Activated naive CD8-positive, alpha-beta T cell treated with anti-CD3 and anti-CD28 coated beads for 36 hours (primary cell): ENCODE measurements at places on chromosomes 4 and X. TPM values are rescaled to one million over a fixed set of nuclear protein-coding genes. Genes with fewer than 3 reads are reported as not detected.
A peak's percentile ranks its signal among the peaks of the same experiment; 100 is the strongest.

TGIF2LX gene
- total RNA-seq: not detected

NEXMIF gene
- total RNA-seq: 1.1 TPM

DNA sequence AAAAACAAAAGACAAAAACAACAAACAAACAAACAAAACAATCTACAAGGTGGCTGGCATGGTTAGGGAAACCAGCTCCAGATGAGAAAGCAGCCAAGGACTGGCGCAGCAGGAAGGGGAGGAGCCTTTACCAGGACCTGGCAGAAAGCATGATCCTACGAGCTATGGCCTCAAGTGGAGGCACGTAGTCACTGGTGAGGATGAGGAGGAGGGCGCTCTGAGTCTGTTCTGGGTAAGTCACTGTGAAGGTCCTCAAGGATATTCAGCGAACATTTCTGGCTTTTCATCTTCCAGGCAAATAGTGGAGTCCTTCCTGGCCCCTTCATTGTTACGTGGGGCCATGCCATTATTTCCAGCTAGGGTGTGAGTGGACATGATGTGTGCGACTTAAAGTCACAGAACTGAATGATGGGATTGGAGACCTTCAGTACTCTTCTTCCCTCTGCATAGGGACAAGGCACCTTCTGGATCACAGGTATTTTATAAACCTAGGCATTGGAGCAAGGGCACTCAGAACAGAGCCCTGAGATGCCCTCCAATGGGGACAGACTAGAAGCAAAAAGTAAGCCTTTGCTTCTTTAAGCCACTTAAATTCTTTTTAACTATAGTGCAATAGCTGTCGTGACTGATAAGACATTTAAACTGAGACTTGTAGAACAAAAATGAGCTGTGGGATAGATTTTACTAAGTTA, 771.3 kb downstream of the RAB28 start:
- no peaks in the 10 kb centered on the region for H3K36me3 ChIP-seq
- no peak overlapping the region for H3K4me3 ChIP-seq
- no peak for DNase-seq
- H3K27ac ChIP-seq: no peak overlapping the region
- H3K4me1 ChIP-seq: no peaks in the 10 kb centered on the region

BTC gene
- not detected for total RNA-seq

- H3K4me3 ChIP-seq: peak overlapping the region; percentile 70
- H3K4me1 ChIP-seq: peaks cover 50% of the 10 kb centered on the region
- H3K36me3 ChIP-seq: peaks cover 22% of the 10 kb centered on the region
- H3K27ac ChIP-seq: peak overlapping the region; percentile 86
- H3K27me3 ChIP-seq: no peaks in the 10 kb centered on the region
- peak; percentile 8 for DNase-seq
Observed at GRCh38 chr4:37682701-37683401, 3.3 kb downstream of the RELL1 start.

PHKA1 gene
- total RNA-seq: 10.2 TPM

GRCh38 chrX:25207803-25208475, 192.2 kb upstream of the ARX start:
- no peak overlapping the region for H3K4me3 ChIP-seq
- H3K36me3 ChIP-seq: no peaks in the 10 kb centered on the region
- no peak for DNase-seq
- H3K27me3 ChIP-seq: no peaks in the 10 kb centered on the region

TLR3 gene
- total RNA-seq: not detected

CXCL3 gene
- not detected for total RNA-seq

GAGE12E gene
- not detected for total RNA-seq

DNA sequence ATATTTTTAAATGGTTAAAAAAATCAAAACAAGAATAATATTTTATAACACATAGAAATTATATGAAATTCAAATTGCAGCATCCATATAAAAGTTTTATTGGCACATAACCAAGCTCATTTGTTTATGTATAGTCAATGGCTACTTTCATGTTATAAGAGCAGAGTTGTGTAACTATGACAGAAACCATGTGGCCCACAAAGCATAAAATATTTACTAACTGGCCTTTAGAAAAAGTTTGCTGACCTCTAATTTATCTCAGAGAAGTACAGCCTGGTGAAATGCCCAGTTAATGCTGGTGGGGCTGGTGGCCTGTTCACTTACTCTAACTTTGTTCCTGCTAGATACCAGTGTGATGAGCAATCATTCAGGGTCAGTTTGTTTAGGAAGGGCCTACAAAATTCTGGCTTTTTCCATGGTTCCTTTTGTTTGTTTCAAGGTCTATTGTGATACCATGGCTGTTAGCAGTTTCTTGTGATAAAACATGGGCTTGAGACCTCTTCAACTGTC, 104.6 kb downstream of the PPP1R2C start:
- H3K36me3 ChIP-seq: no peaks in the 10 kb centered on the region
- H3K4me1 ChIP-seq: no peaks in the 10 kb centered on the region
- no peak for DNase-seq
- H3K4me3 ChIP-seq: no peak overlapping the region
- H3K27me3 ChIP-seq: no peaks in the 10 kb centered on the region

HSFX2 gene
- not detected for total RNA-seq

DNA sequence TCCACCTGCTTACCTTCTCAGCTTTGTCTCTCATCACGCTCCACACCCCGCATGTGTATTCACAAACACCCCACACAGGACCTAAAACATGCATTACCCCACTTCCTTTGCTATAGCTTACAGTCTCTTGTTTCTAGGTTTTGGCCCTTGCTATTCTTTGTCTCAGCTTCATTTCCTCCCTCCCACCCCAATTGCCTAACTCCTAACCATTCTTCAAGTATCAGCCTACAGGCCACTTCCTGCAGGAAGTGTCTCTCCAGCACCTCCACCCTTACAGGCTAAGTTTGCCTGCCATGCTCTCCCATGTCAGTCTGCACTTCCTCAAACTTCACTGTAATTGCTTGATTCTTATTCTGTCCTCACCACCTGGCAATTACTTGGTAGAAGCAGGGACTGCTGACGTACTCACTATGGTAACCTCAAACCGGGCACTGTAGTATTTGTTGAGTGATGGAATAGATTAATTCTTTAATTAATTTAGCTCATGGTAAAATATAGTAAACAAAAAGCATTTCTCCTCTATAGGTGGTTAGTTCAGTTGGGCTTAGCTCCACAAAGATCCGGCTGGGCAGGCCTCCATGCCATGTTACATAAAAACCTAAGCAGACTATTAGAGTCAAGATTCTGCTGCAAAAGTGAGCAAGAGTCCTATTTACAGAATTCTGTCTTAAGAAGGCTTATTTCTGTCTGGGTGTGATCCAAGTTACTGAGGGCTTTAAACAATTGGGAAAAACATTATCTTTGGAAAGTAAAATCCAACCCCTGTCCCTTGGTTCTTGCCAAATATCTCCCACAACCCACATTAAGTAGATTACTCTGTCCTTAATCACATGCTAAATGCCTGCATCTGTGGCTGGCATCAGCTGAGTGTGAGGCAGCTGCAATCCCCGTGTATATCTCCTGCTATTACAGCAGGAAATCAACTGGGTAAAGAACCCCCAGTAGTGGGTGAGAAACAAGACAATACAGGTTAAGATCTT, 124.7 kb upstream of the CPEB2 start:
- no peaks in the 10 kb centered on the region for H3K27me3 ChIP-seq
- peaks cover 33% of the 10 kb centered on the region for H3K4me1 ChIP-seq
- peak overlapping the region; percentile 70 for H3K27ac ChIP-seq
- H3K4me3 ChIP-seq: no peak overlapping the region
- H3K36me3 ChIP-seq: peaks cover 12% of the 10 kb centered on the region

GRCh38 chrX:23908219-23909004, 606 bp downstream of the CXorf58 start:
- H3K4me1 ChIP-seq: peaks cover 16% of the 10 kb centered on the region
- no peaks in the 10 kb centered on the region for H3K27me3 ChIP-seq
- DNase-seq: peak; percentile 13
- peak overlapping the region; percentile 87 for H3K27ac ChIP-seq
- no peaks in the 10 kb centered on the region for H3K36me3 ChIP-seq

DNA sequence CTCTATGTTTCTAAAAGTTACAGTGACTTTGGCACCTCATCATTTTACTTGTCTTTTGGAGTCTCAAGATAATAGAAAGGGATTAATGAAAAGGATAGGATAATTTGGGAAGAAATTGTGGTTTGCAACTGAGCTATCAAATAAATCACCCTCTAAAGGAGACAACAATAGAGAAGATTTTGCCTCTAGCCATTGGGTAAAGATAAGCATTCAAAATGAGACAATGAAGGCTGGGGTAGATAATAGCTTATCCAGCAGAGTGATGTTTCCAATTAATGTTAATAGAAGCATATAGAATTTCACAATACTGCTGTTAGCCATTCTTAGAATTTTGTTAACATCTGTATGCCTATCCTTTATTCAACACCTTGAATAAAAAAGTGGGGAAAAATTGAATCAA, 1177.6 kb downstream of the ADGRL3 start:
- H3K27me3 ChIP-seq: no peaks in the 10 kb centered on the region
- no peak overlapping the region for H3K27ac ChIP-seq
- no peaks in the 10 kb centered on the region for H3K36me3 ChIP-seq
- no peak overlapping the region for H3K4me3 ChIP-seq
- DNase-seq: no peak

GRCh38 chr4:170025523-170026252, 507 bp downstream of the MFAP3L start:
- peaks cover 36% of the 10 kb centered on the region for H3K27me3 ChIP-seq
- H3K4me3 ChIP-seq: peak overlapping the region; percentile 74
- H3K4me1 ChIP-seq: peaks cover 8% of the 10 kb centered on the region
- no peak for DNase-seq

PDZD4 gene
- total RNA-seq: 0.38 TPM

UBE2A gene
- 54.7 TPM for total RNA-seq

FSTL5 gene
- not detected for total RNA-seq

DNA sequence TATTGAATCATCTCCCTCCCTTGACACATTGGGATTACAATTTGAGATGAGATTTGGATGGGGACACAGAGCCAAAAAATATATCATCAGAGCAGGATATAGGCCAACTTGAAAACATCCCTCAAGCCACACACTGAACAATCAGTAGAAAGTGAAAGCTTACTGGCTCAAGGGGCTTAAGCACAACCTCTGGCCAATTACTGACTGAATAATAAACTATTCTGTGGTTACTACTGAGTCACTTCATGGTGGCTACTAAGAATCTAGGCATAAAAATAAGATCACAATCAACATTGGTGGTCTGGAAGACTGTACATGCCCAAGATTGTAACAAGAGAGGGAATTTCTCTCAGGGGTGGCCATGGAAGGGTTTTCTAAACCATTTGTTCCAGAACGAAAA, 27.4 kb upstream of the GPR174 start:
- no peaks in the 10 kb centered on the region for H3K27me3 ChIP-seq
- peaks cover 40% of the 10 kb centered on the region for H3K36me3 ChIP-seq
- peak overlapping the region; percentile 88 for H3K27ac ChIP-seq

F8A2 gene
- not detected for total RNA-seq

FRG2 gene
- 0.14 TPM for total RNA-seq

GRCh38 chr4:169271692-169272007, 894 bp upstream of the SH3RF1 start:
- H3K4me1 ChIP-seq: peaks cover 6% of the 10 kb centered on the region
- H3K27me3 ChIP-seq: peaks cover 73% of the 10 kb centered on the region
- H3K36me3 ChIP-seq: no peaks in the 10 kb centered on the region

GRCh38 chrX:137587151-137587550, 21.2 kb downstream of the ZIC3 start:
- no peak overlapping the region for H3K27ac ChIP-seq
- H3K4me3 ChIP-seq: no peak overlapping the region
- H3K4me1 ChIP-seq: no peaks in the 10 kb centered on the region
- no peak for DNase-seq
- peaks cover 15% of the 10 kb centered on the region for H3K27me3 ChIP-seq

DNA sequence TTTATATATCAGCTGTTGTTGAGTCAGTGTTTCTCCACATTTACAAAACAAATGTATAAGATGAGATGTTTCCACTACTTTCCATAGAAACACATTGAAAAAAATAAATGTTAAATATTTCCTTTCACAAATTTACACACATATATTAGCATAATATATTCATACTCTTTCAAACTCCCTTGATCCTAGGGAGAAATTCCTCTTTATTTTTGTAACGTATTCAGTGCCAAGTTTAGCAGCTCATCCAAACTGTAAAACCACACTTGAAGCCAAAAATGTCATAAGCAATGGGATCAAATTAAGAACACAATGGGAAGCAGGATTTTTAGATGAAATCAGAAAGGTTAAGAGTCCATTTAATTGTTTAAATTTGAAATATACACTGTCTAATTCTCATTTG, 381.1 kb upstream of the MAD2L1 start:
- no peak for DNase-seq
- peaks cover 24% of the 10 kb centered on the region for H3K27me3 ChIP-seq
- no peak overlapping the region for H3K27ac ChIP-seq

GRCh38 chrX:1488141-1488540, 35.4 kb upstream of the ASMTL start:
- H3K27ac ChIP-seq: peak overlapping the region; percentile 9
- H3K27me3 ChIP-seq: no peaks in the 10 kb centered on the region
- DNase-seq: no peak
- peaks cover 36% of the 10 kb centered on the region for H3K36me3 ChIP-seq
- H3K4me3 ChIP-seq: no peak overlapping the region

GRCh38 chr4:40763228-40763716, 13.5 kb downstream of the NSUN7 start:
- H3K4me1 ChIP-seq: peaks cover 8% of the 10 kb centered on the region
